ENCODE measurements at places on chromosomes 1 and 21.
A peak's percentile ranks its signal among the peaks of the same experiment; 100 is the strongest.

DNA sequence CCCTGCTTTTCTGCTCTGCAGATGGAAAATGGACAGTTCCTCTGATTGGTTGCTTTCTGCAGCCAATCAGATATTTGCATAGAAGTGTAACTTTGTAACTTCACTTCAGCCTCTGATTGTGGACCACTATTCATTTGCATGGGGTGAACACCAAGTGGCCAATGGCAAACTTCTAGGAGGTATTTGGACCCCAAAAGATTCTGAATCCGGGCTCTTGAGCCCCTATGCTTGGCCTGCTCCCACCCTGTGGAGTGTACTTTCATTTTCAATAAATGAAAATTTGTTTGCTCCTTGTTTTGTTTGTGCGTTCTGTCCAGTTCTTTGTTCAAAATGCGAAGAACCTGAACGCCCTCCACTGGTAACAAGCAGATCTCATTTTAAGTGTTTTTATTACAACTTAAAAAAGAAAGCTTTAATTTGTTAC, 6.4 kb upstream of the GSTM4 start:
- DNase-seq: no peak

DNA sequence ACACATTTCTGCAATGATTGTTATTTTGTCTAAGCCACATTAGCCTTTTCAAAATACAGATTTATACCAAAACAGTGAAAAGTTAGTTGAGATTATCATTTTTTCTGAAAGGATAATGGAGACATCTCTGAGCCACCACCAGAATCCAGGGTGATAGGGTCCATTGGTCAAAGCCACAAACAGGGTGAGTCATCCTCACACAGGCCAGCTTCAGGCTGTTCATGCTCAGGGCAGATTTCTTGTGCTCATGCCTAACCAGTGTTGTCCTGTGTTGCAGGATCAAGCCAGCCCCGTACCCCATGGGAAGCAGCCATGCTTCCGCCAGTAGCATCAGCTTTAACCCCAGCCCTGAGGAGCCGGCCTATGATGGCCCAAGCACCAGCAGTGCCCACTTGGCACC, 13.4 kb downstream of the ELOA start:
- no peak for DNase-seq

DNA sequence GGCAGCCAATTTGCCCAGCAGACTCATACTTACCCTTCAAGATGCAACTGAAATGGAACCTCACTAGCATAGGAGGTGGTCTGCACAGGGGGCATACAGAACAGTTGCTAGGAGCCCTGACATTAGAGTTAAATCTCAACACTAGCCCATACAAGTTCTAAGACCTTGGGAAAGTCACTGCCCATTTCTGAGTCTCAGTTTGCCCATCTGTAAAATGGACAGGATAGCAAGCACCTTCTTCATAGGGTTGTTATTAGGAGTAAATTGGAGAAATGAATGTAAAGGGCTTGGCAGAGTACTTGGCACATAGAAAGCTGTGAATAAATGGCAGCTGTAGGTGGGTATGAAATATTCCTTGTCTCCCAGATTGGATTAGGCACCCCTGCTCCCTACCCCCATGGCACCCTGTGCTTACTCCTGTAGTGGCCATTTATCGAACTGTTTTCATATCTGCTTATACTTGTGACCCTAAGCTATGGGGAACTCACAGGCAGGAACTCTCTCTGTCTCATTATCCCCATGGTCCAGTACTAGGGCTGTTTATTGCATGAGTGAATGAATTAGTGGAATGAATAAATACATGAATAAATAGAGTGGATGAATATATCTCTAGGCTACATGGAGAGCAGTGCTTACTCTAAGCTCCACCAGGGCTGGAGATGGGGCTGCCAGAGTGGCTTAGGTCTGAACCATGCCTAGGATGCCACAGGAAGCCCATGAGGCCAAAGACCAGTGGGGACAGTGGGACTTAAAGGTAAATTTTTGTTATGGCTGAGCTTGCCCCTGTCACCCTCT, 152.6 kb downstream of the PLPP3 start:
- DNase-seq: no peak

DNA sequence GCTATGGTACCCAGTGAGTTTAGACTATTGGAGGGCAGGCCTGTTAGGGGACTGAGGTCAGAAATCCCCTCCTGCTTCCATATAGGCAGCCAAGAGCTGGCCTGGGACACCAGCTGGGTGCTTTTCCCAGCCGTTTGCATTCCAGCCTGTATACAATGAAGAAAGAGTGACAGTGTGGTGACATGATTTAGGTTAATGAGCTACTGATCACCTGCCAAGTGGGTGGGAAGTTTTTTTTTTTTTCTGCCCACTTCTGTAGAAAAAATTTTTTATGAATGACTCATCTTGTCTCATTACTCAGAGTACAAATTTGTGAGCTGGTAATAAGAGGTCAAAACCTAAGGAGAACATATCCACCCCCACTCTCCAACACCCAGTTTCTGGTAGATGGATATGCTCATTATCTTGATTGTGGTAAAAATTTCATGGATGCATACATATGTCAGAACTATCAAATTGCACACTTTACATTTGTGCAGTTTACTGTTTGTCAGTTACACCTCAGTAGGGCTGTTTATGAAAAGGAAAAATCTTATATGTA, 16.4 kb upstream of the CGN start:
- DNase-seq: no peak

DNA sequence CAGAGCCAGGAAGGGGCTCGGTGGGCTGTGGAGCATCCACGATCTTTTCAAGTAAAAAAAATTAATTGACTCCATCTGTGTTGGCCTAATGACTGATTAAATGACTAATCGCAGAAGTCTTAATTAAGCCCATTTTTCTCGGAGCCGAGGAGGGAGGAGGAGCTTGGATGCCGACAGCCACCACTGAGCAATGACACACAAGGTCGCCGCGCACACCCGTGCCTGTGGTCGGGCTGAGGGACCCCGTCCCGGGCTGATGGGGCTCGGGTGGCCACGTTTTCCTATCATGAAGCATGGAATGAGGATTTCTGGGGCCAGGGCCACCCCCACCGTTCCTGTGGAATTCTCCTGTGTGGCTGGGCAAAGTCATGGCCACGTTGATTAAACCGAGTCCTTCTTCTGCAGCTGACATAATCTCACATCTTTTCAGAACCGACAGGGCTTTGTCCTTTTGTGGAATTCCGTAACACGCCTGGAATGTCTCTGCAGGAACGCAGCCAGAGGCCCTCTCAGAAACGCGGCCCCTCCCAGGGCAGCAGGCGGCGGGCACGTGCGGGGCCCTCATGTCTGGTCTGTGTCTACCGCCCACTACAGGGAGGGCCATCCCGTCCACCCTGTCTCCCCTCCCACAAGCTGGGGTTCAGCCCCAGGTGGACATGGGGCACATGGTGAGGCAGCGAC, 60.7 kb downstream of the MORN1 start:
- DNase-seq: no peak

GRCh38 chr1:29875557-29876028, 639.3 kb downstream of the PTPRU start:
- DNase-seq: no peak

DNA sequence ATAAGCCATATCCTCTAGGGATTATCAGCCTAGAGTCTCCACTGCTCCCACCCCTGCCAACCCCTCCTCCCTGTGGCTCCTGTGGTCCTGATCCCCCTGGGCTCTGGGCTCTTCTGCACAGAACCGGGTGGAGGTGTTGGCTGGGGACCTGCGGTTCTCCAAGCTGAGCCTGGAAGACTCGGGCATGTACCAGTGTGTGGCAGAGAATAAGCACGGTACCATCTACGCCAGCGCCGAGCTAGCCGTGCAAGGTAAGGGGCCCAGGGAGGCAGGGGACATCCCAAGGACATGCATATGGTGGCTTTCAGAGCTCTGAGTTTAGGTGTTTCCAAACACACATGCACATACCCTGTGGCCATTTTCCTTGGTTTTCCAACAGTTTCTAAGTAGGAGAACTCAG, 19.3 kb downstream of the CNTN2 start:
- DNase-seq: no peak

DNA sequence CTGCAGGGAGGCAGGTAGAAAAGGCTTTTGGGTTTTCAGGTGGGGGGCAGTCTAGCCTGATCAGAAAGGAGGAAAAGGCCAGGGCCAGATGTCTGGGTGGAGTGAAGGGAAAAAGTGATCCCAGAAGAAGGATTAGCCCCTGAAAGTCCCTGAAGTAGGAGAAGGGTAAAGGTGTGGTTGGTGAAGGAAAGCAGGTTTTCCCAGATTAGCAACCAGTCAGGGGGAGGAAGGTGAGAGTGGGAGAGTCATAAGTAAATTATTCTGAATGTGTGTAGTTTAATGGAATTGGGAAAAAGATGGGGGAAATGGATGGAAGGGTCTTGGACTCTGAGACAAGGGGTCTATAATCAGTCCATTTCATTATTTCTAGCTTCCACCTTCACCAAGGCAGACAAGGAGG, 647 bp upstream of the SPRR1A start:
- no peak for DNase-seq

GRCh38 chr1:104797982-104798381, 1048.3 kb downstream of the AMY1C start:
- no peak for DNase-seq

DNA sequence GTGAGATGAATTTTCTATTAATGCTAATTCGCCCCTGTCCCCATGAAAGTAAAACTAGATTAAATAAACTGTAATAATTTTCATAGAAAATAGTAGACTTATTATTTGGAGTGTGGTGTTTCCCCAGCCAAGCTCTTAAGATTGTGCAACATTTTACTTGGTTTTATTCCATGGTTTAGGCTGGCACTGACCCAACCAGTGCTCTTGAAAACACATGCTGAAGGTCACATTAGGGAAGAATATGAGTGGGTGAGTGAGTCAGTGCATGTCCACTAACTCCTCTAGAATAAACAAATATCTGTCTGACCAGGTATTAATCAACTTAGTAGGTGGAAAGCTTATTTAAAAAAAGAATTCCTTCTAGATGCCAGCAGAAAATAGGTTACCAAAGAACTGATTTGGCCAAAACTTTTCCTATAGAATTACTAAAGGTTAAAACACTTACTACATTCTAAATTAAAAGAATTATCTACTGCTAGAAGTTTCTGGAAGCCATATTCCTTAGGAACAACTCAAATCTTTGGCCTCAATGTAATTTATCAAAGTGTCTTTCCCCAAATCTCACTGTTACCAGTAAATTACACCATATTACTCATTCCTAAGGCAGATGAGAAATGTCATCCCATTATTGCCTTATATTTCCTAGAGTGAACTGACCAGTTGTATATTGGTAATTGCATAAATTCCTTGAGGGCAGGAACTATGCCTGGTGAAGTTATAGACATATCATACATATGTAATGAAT, 89.7 kb upstream of the RGS1 start:
- DNase-seq: no peak

DNA sequence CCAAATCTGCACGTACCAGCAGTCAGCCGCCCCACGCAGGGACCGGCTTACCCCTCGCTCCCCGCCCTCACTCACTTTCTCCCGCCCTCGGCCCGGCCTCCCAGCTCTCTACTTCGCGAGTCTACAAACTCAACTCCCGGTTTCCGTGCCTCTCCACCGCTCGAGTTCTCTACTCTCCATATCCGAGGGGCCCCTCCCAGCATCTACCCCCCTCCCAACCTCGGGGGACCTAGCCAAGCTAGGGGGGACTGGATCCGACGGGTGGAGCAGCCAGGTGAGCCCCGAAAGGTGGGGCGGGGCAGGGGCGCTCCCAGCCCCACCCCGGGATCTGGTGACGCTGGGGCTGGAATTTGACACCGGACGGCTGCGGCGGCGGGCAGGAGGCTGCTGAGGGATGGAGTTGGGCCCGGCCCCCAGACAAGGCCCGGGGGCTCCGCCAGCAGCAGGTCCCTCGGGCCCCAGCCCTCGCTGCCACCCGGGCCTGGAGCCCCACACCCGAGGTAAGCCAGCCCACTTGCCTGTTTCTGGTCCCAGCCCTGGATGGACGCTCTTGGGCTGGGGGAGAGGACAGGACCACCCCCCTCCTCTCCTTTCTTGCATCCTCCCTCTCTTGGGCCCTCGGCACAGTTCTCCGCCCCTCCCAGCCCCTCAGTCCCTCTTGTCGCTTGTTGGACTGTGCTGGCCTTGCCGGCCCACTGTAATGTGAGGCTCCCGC, at the start of gene ARTN:
Gene ARTN (plus strand): TSS at position 416 of the 715 bp plus-strand sequence. CDS start 1,856 bp downstream, outside the sequence.
- no peak for DNase-seq

GRCh38 chr1:32709476-32709875, 6.9 kb upstream of the SYNC start:
- DNase-seq: no peak

DNA sequence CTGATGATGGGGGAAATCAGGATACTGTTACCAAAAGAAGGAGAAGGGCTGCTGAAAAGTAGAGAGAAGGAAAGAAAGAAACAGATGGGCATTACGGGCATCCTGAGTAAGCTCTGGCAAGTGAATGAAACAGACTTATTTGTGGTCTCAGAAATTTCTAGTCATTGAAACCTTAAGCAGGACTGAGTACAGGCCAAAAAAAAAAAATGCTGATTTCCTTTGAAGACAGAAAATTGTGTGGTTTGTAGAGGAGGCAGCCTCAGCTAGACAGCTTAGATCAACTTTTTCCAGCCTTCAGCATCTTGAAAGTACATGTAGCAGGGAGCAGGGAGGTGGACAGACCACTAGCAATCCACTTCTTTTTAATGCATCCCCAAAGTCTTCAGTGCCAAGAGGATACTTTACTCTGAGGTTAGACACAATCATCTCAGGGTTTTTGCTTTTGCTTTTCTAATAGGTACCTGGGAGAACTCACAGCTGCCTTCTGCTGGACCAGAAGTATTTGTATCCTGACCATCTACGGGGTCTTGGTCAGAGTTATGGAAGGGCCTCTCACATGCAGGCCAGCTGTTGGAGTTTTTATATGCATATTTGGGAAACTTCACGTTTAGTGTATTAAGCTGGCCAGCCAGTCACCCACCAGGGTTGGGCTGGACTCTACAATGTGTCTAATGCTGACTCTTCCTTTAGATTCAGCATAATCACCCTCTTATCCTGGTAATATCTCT, 10.6 kb upstream of the CAPZB start:
- DNase-seq: no peak

DNA sequence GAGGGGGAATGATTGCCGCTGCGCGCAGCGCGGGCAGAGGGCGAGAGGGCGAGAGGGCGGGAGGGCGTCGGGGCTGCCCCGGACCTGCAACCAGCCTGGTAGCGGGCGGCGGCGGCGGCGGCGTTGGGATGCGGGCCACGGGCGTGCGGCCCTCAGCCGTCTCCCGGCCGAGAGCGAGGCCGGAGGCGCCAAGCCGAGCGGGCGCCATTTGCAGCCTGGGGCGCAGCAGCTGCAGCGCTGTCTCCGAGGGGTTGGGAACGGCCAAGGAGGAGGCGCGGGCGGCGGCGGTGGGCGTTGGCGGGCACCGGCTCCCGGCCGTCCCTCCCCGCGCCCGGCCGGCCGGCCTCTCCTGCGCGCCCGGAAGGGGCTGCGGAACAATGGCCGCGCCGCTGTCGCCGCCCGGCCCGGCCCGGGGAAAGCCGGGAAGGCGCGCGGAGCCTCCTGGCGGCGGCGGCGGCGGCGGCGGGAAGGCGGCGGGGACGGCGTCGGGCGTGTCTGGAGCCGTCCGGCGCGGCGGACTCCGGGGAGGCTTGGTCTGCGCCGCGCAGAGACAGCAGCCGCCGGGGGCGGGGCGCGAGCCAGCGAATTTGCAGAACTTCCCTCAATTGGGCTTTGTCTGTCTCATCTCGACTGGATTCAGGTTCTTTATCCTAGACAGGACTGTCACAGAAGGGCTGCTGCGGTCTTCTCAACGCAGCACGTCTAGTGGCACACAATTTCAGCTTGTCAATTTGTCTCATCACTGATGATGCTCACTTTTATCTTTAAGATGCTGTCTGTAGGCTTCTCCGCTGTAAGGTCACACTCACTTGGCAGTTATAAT, 35.7 kb downstream of the ZBTB8B start:
- DNase-seq: peak; percentile 15

GRCh38 chr21:36852293-36852692, 114.2 kb downstream of the HLCS start:
- no peak for DNase-seq

Measured in C1 segment of cervical spinal cord (tissue), 14 donors.